Esophagus squamous epithelium (tissue), 5 donors: ENCODE measurements at places on chromosomes 5 and 9.

GRCh38 chr5:107555425-107556090 is 115.2 kb downstream of the EFNA5 start:
- peaks cover 12% of the 10 kb centered on the region for H3K4me1 ChIP-seq
- no peak overlapping the region for H3K27ac ChIP-seq

- no peak for DNase-seq
- peaks cover 34% of the 10 kb centered on the region for H3K4me1 ChIP-seq
- H3K27me3 ChIP-seq, result no peaks in the 10 kb centered on the region
Observed at GRCh38 chr5:35246900-35247647, 16.8 kb upstream of the PRLR start.

GRCh38 chr5:40309851-40310250 is 369.9 kb upstream of the PTGER4 start:
- H3K4me3 ChIP-seq, result no peak overlapping the region
- no peak for DNase-seq
- H3K27ac ChIP-seq, result no peak overlapping the region
- no peaks in the 10 kb centered on the region for H3K36me3 ChIP-seq

GRCh38 chr5:120852222-120852860 is 388.2 kb downstream of the PRR16 start:
- no peaks in the 10 kb centered on the region for H3K4me1 ChIP-seq
- H3K27ac ChIP-seq, result no peak overlapping the region
- DNase-seq, result no peak
- H3K4me3 ChIP-seq, result no peak overlapping the region
- no peaks in the 10 kb centered on the region for H3K36me3 ChIP-seq

GRCh38 chr9:37415011-37415719 is 7.3 kb upstream of the GRHPR start:
- no peaks in the 10 kb centered on the region for H3K36me3 ChIP-seq
- H3K27ac ChIP-seq, result peak overlapping the region; percentile 7
- DNase-seq, result no peak
- no peaks in the 10 kb centered on the region for H3K27me3 ChIP-seq
- H3K4me1 ChIP-seq, result peaks cover 47% of the 10 kb centered on the region

- H3K4me3 ChIP-seq, result no peak overlapping the region
- no peaks in the 10 kb centered on the region for H3K36me3 ChIP-seq
- H3K27ac ChIP-seq, result no peak overlapping the region
- DNase-seq, result no peak
- peaks cover 15% of the 10 kb centered on the region for H3K4me1 ChIP-seq
Observed at GRCh38 chr5:41809128-41809527, 61.1 kb downstream of the OXCT1 start.

DNA sequence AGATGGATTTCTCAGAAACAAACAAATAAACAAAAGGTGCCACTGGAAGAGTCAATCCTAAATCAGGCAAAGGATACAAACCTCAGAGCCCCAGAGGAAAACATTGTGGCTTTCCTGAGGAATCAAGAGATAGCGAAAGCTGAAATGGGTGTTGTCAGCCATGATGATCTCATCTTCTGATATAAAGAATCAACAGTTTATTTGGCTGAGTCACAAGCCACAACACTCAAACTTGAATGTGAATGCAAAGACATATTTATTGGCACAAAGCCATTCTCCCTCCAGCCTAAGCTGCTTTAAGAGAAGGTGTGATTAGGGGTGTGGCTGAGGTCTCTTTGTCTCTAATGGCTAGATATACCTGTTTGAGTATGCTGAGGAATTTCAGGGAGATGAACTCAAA is 73.3 kb upstream of the NREP start:
- H3K36me3 ChIP-seq, result no peaks in the 10 kb centered on the region
- H3K27ac ChIP-seq, result no peak overlapping the region
- no peak overlapping the region for H3K4me3 ChIP-seq
- no peaks in the 10 kb centered on the region for H3K27me3 ChIP-seq
- DNase-seq, result no peak

- H3K27ac ChIP-seq, result peak overlapping the region; percentile 33
- no peak overlapping the region for H3K4me3 ChIP-seq
- H3K4me1 ChIP-seq, result peaks cover 26% of the 10 kb centered on the region
- peak; percentile 37 for DNase-seq
- peaks cover 10% of the 10 kb centered on the region for H3K36me3 ChIP-seq
Observed at GRCh38 chr5:177500685-177501522, 3.5 kb upstream of the PDLIM7 start.

DNA sequence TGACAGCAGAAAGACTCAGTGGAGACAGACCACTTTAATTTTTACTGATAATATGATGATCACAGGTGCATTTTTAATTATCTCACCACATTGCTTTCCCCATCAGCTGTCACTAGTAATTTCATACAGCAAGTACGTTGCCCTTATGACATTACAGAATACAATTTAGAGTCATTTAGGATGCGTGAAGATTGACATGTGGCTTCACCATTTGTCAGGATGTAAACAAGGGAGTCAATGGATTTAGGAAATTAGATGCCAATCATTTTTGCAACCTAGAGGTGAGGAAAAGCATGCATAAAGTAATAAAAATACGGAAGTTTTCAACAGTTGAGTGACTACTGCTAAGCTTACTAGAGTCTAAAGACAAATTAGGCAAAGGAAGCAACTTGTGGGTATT is 1129.6 kb downstream of the PTPRD start:
- H3K27ac ChIP-seq, result no peak overlapping the region
- no peaks in the 10 kb centered on the region for H3K36me3 ChIP-seq
- no peak overlapping the region for H3K4me3 ChIP-seq
- no peaks in the 10 kb centered on the region for H3K27me3 ChIP-seq
- no peaks in the 10 kb centered on the region for H3K4me1 ChIP-seq

DNA sequence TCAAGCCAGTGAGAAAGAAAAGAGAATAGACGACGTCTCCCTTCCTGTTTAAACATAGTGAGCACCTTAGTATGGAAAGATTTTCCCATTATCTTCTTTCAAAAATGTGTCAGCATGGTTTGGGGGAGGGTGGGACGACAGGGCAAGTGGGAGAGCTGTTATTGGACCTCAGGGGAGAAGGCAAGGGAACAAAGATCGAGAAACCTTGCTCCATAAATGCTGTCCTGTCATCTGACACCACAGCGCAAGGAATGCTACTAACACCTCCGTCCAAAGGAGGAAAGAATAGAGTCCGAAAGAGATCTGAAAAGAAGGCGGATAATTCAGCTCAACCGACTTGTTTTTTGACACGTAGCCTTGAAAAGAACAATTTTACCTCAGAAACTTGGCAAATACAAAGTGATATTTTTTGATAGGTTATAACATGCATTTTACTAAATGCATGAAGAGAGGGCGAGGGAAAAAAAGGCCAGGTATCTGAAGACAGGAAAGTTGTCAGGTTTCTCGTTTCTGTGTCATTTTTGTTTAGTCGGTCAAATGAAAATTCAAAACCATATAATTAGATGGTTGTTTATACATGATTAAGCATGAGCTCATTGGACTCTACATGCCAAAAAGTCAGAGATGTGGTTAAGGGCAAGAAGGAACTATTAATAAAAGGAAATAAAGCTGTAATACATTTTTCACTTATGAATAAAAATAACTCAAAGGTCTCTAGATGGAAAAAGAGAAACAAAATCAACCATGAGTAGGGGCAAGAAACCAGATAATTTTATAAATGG is 155.7 kb downstream of the GLIS3 start:
- no peaks in the 10 kb centered on the region for H3K36me3 ChIP-seq
- no peaks in the 10 kb centered on the region for H3K27me3 ChIP-seq
- H3K27ac ChIP-seq, result no peak overlapping the region
- H3K4me3 ChIP-seq, result peak overlapping the region; percentile 11

- no peaks in the 10 kb centered on the region for H3K4me1 ChIP-seq
- no peak overlapping the region for H3K4me3 ChIP-seq
- H3K27me3 ChIP-seq, result no peaks in the 10 kb centered on the region
- H3K36me3 ChIP-seq, result no peaks in the 10 kb centered on the region
- no peak for DNase-seq
Observed at GRCh38 chr9:9002826-9003583, 1203.4 kb upstream of the DMAC1 start.

DNA sequence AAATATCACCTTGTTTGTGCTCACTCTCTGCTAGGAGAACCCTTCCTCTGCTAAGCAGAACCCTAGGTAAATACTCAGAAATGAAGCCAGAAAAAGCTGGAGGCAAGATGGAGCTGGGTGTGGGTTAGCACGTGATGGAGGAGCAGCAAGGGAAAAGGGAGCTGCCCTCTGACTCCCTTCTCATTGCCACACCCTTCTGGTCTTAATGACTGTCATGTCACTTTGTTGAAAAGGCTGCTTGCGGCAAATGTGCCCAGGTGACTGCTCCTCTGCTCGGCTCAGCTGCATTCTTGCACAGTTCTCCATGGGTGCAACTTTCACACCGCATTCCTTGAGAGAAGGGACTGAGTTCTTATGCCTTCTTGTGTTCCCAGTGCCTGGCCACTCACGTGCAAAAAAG is 36.4 kb upstream of the TBC1D2 start:
- no peak overlapping the region for H3K27ac ChIP-seq
- H3K36me3 ChIP-seq, result no peaks in the 10 kb centered on the region

- H3K4me1 ChIP-seq, result no peaks in the 10 kb centered on the region
- no peaks in the 10 kb centered on the region for H3K36me3 ChIP-seq
- no peak for DNase-seq
Observed at GRCh38 chr5:109917966-109918365, 228.2 kb downstream of the MAN2A1 start.

DNA sequence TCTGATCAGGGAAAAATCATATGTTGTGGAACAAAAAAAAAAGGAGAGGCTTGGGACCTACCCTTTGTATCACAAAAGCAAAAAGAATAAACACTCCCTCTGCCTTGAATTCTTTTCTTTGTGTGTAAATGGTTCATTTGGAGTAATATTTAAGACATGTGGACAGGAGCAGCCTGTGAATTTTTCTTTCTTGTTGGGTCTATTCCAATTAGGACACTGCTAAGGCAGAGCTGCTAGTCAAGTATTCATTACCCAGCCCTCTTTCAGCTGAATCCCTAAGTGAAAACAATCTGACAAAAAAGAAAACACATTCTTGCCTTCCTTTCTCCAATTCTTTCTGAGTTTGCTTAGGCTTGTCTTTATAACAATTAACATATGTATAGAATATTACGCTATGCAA is 330.0 kb downstream of the EBF1 start:
- H3K4me1 ChIP-seq, result peaks cover 23% of the 10 kb centered on the region
- no peaks in the 10 kb centered on the region for H3K36me3 ChIP-seq
- no peak overlapping the region for H3K4me3 ChIP-seq

- no peak for DNase-seq
- H3K27ac ChIP-seq, result no peak overlapping the region
- no peaks in the 10 kb centered on the region for H3K4me1 ChIP-seq
- no peaks in the 10 kb centered on the region for H3K27me3 ChIP-seq
Observed at GRCh38 chr5:133203317-133204305, 151.8 kb downstream of the HSPA4 start.

- H3K27ac ChIP-seq, result no peak overlapping the region
- no peaks in the 10 kb centered on the region for H3K36me3 ChIP-seq
- H3K4me1 ChIP-seq, result no peaks in the 10 kb centered on the region
- no peak for DNase-seq
- no peak overlapping the region for H3K4me3 ChIP-seq
- H3K27me3 ChIP-seq, result no peaks in the 10 kb centered on the region
Observed at GRCh38 chr5:106262395-106262794, 1408.3 kb downstream of the EFNA5 start.

GRCh38 chr5:18393565-18394442 is 759.5 kb downstream of the TAF11L14 start:
- no peaks in the 10 kb centered on the region for H3K4me1 ChIP-seq
- no peaks in the 10 kb centered on the region for H3K27me3 ChIP-seq
- no peak for DNase-seq
- H3K36me3 ChIP-seq, result no peaks in the 10 kb centered on the region
- no peak overlapping the region for H3K4me3 ChIP-seq
- no peak overlapping the region for H3K27ac ChIP-seq

DNA sequence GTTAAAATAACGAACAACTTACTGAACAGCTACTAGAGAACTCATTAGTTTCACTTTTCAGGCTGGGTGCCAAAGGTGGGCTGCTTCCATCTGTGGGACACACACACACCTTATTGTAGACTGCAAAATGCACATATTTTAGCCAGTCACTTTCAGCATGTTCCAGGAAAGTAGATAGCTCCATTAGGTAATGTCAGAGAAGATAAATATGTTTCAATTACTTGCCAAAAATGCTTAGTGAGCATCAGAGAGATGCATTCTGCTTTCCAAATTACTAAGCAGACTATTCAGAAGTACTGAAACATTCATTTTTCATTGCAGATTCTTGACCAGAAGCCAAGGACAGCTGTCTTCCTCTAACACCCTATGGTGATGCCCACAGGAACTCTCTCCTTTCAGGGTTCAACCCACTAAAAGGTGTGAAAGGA is 56.2 kb upstream of the APC start:
- no peak for DNase-seq
- H3K27ac ChIP-seq, result peak overlapping the region; percentile 8
- H3K36me3 ChIP-seq, result no peaks in the 10 kb centered on the region
- H3K4me1 ChIP-seq, result peaks cover 3% of the 10 kb centered on the region

DNA sequence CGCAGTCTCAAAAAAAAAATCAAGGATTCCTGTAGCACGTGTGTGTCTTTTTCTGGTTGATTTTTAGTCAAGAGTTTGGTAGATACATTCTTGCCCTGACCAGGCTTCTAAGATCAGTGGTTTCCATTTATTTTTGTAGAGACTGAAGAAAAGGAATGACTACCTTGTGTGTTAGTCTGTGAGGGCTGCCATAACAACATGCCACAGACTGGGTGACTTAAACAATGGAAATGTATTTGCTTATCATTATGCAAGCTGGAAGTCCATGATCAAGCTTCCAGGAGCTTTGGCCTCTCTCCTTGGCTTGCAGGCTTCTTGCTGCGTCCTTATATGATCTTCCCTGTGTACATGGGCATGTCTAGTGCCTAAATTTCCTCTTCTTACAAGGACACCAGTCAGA is 127.0 kb downstream of the CCDC192 start:
- no peak overlapping the region for H3K27ac ChIP-seq
- H3K4me3 ChIP-seq, result no peak overlapping the region
- no peaks in the 10 kb centered on the region for H3K36me3 ChIP-seq
- no peak for DNase-seq
- peaks cover 11% of the 10 kb centered on the region for H3K4me1 ChIP-seq

DNA sequence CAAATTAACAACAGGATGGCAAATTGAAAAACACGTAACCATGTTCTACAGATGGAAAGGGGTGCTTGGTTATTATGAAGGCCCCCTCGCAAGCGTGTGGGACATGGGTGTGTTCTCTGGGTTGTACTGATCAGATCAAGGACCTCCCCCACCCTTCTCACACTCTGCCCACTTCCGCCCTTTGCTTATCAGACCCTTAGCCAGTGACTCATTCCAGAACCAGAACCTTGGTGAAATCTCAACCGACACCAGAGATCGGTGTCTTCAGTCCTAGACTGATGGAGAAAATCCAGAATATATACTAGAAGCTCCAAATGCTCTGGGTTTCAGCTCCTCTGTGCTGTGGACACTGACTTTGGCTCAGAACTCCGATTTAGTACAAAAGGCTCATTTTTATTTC is 64.9 kb downstream of the PTTG1 start:
- no peaks in the 10 kb centered on the region for H3K4me1 ChIP-seq
- H3K4me3 ChIP-seq, result no peak overlapping the region
- no peak for DNase-seq
- no peaks in the 10 kb centered on the region for H3K36me3 ChIP-seq
- no peaks in the 10 kb centered on the region for H3K27me3 ChIP-seq

GRCh38 chr5:77306531-77306930 is 96.1 kb downstream of the PDE8B start:
- H3K27ac ChIP-seq, result no peak overlapping the region
- H3K36me3 ChIP-seq, result no peaks in the 10 kb centered on the region
- no peak overlapping the region for H3K4me3 ChIP-seq
- H3K4me1 ChIP-seq, result peaks cover 10% of the 10 kb centered on the region
